ENCODE measurements at places on chromosomes 11 and 22. TPM values are rescaled to one million over a fixed set of nuclear protein-coding genes. Genes with fewer than 3 reads are reported as not detected.

Gene ACRV1
- total RNA-seq: not detected

Gene SLC17A6
- not detected for total RNA-seq

Gene TH
- 2.1 TPM for total RNA-seq

Gene ART5
- 0.17 TPM for total RNA-seq

Gene CFAP300
- total RNA-seq: 7.1 TPM

Gene IL17REL
- 0.06 TPM for total RNA-seq

Gene ARHGAP42
- total RNA-seq: 25.1 TPM

Gene PTPN5
- 0.43 TPM for total RNA-seq

Gene BIRC3
- total RNA-seq: 20.2 TPM

Gene OR6A2
- 0.06 TPM for total RNA-seq

Measured in mucosa of gallbladder (tissue), 1 donor.